Kasumi-1 (cell line): ENCODE measurements at places on chromosomes 1 and 21.

- DNase-seq = no peak
Observed at GRCh38 chr21:26572702-26573381, at the start of gene CYYR1. CYYR1 (minus strand) TSS chr21:26573286; CDS start chr21:26572940, 346 bp downstream.

- no peak for DNase-seq
Observed at GRCh38 chr1:33292726-33293340, 28.1 kb downstream of the A3GALT2 start.

GRCh38 chr1:48695161-48695560, 81.5 kb downstream of the BEND5 start:
- no peak for DNase-seq

DNA sequence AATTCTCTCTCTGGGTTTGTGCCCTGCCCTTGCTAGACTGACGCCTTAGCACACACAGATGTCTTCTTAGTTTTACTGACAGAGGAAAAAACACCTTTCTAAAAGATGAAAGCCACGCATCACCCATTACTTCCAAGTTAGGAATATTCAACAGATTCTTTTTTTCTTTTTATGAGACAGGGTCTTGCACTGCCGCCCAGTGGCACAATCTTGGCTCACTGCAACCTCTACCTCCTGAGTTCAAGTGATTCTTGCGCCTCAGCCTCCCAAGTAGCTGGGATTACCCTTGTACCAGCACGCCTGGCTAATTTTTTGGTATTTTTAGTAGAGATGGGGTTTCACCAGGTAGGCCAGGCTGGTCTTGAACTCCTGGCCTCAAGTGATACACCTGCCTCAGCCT, 169.2 kb downstream of the APP start:
- no peak for DNase-seq

GRCh38 chr1:22212400-22213233, 69.7 kb upstream of the WNT4 start:
- DNase-seq = no peak

- no peak for DNase-seq
Observed at GRCh38 chr1:21911205-21912001, 25.7 kb downstream of the HSPG2 start.

DNA sequence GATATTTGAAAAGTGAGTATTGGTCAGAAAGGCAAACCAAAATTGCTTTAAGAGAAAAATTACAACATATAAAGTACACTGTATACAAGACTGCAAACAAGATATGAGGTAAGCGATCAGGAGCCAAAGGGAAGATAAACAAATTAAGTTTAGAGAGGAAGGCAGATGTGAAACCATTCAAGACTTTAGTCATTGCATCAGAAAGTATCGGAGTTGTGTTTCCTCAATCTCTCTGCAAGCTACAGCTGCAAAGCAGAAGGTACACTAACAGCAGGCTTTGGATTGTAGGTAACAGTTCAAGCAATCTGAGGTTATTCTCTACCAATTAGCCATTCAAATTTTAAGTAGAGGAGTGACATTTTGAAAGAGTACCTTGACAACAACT, 21.3 kb upstream of the TLCD4 start:
- DNase-seq = no peak

DNA sequence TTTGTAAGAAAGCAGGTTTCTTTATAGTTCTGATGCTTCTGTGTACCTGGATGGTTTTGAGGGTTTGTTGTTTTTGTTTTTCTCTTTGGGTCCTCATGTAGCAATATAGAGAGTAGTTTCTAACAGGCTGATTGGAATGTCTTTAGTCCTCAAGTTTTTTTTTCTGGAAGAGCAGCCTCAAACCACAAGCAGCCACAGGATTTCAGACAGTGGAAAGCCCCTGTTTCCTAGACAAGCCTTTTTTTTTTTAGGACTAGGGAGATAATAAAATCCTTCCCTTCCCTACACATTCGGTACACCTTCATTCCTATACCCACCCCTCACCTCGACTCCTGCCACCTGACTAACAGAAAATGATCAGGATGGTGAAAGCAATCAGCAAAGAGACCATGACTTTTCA, 47.6 kb downstream of the ACP6 start:
- DNase-seq = no peak

GRCh38 chr1:228036701-228037231, 30.0 kb downstream of the WNT3A start:
- no peak for DNase-seq

DNA sequence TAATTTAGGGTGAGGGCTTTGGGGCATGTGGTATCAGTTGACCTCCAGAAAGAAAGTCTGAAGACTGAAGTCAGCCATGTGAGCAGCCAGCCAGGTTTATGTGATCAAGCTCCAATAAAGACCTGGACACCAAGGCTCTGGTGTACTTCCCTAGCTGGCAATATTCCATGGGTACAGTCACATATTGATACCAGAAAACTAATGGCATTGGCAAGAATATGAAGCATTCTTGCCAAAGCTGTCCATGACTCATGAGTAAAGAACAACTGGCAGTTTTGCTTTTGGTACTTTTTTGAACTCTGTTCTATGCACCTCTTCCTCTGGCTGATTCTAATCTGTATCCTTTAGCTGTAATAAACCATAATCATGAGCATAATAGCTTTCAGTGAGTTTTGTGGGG, 415.3 kb upstream of the CAMK1G start:
- DNase-seq = no peak

GRCh38 chr21:33854604-33855003, 61.0 kb downstream of the ATP5PO start:
- DNase-seq = no peak

- no peak for DNase-seq
Observed at GRCh38 chr1:32797456-32797855, 19.7 kb downstream of the YARS1 start.

GRCh38 chr1:37073152-37073853, 39.0 kb upstream of the GRIK3 start:
- no peak for DNase-seq

GRCh38 chr1:175887981-175888428, 144.6 kb upstream of the TNR start:
- peak; percentile 36 for DNase-seq

GRCh38 chr1:147246044-147246690, 3.7 kb downstream of the CHD1L start:
- DNase-seq = no peak

GRCh38 chr1:161013131-161013487, 7.8 kb downstream of the F11R start:
- peak; percentile 82 for DNase-seq

DNA sequence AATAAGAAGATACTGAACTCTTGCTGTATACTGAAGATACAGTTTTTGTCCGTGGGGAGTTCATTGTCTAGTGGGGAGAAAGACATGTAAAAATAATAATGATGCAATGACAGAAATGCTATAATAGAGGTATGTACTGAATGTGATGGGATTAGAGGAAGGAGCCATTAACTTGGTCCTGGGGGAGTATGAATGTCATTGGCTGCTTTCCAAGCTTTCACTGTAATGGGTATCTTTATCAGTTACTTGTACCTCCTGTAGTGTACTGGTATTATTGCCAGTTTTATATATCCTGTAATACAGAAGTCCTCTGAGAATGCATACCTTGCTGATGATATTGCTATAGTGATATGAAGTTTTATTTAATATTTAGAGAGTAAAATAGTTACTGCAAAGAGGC, 7.4 kb downstream of the BTBD8 start:
- no peak for DNase-seq

DNA sequence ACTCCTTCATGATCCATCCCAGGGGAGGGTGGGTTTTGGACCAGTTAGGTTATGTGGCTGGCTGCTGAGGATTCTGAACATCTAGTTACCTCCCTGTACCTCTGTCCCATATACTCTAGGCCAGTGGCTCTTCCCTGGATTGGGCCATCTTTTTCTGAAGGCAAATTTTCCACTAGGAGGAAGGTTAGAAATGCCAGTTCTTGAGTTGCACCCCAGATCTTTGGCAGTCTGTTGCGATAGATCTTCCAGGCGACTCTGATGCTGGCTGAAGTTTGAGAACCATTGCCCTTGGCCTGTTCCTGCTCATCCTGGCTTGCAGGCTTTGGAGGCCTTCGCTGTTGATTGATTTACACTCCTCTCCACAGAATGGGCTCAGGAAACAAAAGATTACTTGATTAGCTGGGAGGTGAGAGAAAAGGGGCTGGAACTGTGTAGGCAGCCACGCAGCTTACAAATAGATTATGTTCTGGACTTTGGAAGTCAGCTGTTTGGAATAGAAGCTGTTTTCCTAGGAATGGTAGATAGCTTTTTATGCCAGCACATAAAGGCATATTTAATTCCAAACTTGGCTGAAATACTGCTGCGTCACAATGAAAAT, 110.1 kb downstream of the MRPS6 start:
- DNase-seq = no peak

DNA sequence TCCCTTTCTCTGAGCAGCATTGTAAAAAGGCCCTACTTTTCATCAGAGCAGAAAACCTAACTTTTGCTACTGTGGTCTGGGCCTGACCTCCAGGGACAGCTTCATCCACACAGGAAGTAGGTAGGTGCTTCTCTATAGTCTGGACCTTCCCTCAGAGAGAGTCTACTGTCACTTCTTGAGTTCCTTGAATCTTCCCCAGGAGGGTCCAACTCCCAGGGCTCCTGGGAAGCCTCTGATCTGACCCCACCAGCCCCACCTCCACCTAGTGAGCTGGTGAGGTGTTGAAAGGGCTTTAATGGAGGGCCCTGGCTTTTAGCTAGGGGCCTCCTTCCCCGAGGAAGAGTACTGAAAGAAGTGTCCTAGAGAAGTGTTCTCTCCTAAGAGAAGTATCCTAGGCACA, 2.7 kb upstream of the VANGL2 start:
- no peak for DNase-seq

DNA sequence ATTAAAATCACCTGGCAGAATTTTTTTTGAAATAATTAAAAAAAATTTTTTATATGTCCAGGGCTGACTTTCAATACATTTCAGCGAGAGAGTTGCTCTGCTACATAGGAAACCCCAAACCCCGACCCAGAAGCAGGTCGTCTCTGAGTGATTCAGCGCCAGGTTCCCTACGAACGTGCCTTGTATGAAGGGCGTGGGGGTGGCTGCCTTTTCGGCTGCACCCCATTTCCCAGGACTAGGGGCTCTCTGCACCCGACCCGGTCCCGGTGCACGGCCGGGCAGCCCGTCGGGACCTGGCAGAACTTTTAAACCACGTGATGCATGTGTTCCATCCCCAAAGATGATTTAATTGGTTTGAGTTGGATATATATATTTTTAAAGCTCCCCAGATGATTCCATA, 15.8 kb upstream of the SCYL3 start:
- no peak for DNase-seq

- peak; percentile 89 for DNase-seq
Observed at GRCh38 chr1:44819608-44820327, 11.4 kb downstream of the BTBD19 start.

DNA sequence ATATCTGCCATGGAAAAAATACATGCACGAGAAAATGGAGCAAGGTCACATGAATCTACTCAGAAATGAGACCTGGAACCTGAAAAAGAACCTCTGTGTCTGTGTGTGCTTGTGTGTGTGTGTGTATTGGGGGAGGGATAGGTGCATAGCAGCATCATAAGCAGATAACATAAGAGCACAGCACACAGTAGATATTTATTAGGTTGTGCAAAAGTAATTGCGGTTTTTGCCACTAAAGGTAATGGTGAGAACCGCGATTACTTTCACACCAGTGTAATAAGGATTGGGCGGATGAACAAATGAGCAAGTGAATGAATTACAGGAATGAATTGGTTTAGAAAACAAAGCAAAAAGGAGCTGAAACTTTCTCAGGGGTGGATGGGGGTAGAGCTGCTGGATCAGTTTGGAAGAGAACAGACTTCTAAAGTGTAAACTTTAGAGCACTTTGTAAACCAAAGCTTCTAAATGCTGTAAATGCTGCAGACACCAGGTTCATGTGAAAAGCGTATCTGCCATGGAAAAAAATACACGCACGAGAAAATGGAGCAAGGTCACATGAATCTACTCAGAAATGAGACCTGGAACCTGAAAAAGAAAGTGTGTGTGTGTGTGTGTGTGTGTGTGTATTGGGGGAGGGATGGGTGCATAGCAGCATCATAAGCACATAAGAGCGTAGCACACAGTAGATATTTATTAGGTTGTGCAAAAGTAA, 156.9 kb downstream of the TOMM20 start:
- no peak for DNase-seq

DNA sequence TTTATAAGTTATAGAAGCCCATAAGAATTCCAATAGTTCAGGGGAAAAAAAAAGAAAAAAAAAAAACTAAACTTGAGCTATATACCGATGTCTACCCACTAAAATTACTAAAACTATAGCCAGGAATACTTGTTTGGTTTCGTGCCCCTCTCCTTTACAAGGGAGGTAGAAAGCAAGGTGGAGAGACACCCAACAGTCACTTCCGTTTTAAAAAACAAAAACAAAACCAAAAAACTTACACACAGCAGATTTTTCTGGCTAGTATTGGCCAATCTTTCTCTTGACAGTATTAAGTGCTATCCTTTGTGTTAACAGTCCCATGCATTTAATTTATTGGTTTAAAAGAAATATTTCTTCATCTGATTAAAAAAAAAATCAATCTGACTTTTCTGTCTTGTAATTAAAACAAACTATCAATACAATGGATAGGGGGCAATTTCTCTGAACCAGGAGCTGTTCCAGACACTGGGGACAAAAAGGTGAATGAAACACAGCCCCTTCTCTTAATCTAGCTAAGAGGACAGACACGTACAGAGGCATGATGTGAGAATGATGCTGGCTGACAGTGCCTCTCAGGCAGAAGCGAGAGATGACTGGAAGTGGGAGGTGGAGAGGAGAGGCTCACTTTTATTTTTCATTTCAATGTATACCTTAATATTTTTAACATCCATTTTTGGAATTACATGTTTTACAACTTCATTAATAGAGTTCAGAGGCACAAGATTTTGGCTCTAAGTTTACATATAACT, 214.8 kb downstream of the RERE start:
- no peak for DNase-seq

GRCh38 chr1:8456308-8456912, 138.5 kb downstream of the SLC45A1 start:
- DNase-seq = no peak

DNA sequence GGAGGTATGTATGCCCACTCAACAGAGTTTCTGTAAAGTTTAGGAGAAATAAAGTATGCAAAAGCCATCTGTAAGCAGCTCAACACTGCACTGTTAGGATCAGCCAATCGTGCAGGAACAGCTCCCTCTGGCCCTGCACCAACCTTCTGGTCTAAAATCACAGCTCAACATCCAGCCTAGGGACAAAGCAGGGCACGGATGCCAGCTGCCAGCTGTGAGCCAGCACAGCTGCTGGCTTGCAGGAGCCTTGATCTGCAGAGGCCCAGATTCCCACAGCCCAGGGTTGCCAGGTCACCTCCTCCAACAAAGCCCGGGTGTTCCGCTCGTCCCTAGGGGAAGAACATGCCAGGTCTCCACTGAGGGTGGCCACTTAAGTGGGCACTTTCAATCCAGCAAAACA, 8.6 kb downstream of the ACOT7 start:
- DNase-seq = no peak

DNA sequence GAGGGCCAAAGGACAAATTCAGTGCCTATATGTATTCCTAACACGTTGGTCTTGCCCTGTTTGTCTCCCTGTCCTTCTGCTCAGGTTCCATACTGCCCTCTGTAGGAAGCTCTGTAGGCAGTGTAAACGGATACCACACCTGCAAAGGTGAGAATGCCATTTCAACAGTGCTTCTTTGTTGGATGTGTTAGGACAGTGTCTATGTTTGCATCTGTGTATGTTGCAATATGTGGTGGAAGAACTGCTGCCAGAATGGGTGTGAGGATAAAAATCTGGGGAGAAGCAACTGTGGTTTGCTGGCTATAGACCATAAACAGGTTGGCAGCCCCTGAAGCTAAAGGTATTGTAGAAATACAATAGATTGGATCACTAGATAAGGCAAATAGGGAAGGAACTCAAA, 113.1 kb upstream of the BMP8A start:
- DNase-seq = no peak

- no peak for DNase-seq
Observed at GRCh38 chr21:42721341-42721824, 68.0 kb downstream of the PDE9A start.
